Cerebellum (tissue), 4 donors: ENCODE measurements at places on chromosomes 4 and X. TPM values are rescaled to one million over a fixed set of nuclear protein-coding genes. Genes with fewer than 3 reads are reported as not detected.

The TMEM255A gene
- 2.1 TPM for total RNA-seq

The MAGEA2B gene
- total RNA-seq: not detected

The SSX1 gene
- not detected for total RNA-seq

The AWAT2 gene
- total RNA-seq: not detected

The MXRA5 gene
- total RNA-seq: 6.7 TPM

The ADH1A gene
- not detected for total RNA-seq

The HCCS gene
- 8.3 TPM for total RNA-seq

The CLIC2 gene
- 3.1 TPM for total RNA-seq

The LAGE3 gene
- total RNA-seq: 6.4 TPM

The HHIP gene
- 10.6 TPM for total RNA-seq

The SPINK2 gene
- total RNA-seq: not detected
